ENCODE measurements at places on chromosomes 3 and 15. TPM values are rescaled to one million over a fixed set of nuclear protein-coding genes. Genes with fewer than 3 reads are reported as not detected.

DNA sequence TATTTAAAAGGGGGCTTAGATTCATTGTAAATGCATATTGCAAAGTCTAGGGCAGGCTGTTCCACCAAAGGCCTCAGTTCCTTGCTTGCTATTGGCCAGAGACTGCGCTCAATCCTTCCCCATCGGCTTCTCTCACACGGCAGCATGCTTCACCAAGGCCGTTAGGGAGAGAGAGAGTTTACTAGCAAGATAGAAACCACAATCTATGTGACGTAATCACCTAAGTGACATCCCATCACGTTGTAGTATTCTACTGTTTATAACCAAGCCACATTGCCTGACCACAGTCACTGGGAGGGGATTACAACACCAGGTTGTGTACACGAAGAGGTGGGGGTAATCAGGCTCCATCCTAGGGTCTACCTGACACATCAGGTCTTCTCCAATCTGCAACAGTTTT lies 16.0 kb upstream of the NPAP1 start:
- DNase-seq: no peak

- peak; percentile 93 for DNase-seq
Observed at GRCh38 chr3:11600501-11601282, 43.0 kb downstream of the VGLL4 start.

DNA sequence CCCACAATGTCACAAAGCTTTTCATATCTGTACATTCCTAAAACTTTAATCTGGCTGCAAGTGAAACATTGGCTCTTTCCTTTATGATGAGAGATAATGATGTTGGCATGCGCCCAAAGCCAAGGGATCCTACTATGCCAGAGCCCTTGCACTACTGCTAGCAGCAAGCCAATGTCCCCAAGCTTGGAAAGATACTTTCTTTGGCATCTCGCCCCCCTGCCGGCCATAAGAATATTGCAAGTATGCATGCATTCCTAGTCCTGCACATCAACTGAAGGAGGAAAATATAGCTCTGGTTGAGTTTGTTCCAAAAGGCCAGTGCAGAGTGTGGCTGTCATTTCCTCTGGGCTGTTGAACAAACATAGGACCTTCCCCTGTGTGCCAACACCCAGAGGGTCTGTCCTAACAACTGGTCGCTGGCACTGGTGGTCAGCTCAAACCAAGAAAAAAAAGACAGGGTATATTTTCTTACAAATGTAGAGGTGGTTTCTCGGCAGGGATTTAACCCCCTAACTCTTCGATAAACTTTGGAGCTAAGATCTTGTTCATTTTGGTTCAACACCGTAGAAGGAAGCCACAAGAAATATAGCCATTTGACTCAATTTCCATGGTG lies 120.9 kb upstream of the ZBED2 start:
- peak; percentile 46 for DNase-seq

DNA sequence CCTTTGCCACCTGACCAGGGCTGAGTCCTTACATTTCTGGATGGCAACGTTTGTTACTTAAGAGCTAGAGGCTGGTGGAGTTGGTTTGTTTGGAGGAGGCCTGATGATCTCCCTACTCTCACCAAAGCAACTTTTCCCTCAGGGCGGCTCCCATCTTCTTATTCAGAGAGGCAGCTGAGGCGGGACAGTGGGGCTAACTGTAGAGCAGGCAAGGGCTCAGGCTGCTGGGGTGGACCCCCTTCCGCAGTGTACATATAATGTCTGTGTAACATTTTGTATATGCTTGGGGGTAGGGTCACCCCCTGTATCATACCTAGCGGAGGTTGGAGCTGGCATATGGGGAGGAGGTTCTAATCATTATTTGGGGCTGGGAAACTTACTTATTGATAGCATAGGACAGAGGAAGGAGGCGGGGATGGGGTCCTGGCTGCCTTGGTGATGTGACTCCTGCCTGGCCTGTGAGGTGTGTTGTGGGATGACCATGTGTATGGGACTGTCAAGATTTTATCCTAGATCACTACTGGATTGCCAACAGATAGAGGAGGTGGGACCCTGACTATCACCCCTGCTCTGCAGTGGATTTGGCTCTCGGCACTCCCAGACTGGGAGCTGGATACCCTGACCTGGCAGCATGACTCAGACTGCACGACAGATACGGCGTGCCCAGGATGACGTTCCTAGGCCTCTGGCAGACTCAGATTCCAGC lies 52.5 kb upstream of the UBE2Q2 start:
- no peak for DNase-seq

GRCh38 chr15:94621736-94622135 lies 390.4 kb downstream of the MCTP2 start:
- no peak for DNase-seq

DNA sequence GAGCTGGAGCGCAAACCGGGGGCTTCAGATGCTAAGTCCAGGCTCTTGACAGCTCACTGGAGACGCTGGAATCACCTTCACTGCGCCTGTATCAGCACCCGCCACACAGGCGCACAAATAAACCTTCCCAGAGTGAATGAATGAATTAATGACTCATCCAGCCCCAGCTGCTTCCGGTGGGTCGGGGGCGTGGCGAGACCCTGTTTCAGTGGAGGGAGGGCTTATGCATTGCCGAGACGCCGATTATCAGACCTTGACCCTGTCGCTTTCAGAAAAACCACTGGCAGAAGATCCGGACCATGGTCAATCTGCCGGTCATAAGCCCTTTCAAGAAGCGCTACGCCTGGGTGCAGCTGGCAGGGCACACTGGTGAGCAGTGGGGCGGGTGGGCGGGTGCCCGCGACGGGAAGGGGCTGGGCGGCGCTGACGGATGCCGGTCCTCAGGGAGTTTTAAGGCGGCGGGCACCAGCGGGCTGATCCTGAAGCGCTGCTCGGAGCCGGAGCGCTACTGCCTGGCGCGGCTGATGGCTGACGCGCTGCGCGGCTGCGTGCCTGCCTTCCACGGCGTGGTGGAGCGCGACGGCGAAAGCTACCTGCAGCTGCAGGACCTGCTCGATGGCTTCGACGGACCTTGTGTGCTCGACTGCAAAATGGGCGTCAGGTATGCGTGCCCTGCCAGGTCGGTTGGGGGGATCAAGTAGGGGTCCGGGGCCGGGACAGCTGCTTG lies 7.7 kb downstream of the ITPKA start:
- no peak for DNase-seq

DNA sequence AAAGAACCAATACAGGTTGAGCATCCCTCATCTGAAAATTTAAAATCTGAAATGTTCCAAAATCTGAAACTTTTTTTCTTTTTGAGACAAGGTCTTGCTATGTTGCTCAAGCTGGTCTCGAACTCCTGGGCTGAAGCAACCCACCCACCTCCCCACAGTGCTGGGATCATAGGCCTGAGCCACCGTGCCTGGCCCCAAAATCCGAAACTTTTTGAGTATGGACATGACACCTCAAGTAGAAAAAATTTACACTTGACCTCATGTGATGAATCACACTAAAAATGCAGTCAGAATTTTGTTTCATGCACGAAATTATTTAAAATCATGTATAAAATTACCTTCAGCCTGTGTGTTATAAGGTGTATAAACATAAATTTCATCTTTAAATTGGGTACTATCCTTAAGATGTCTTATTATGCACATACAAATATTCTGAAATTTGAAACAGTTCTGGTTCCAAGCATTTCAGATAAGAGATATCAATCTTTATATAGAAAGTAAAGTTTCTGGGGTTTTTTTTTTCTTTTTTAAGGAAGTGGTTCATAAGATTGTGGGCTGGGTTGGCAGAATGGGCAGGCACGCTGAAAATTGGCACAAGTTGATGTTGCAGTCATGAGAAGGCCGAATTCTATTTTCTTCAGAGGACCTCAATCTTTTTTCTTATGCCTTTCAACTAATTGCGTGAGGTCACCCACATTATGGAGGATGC lies 72.5 kb downstream of the SPRED1 start:
- no peak for DNase-seq

DNA sequence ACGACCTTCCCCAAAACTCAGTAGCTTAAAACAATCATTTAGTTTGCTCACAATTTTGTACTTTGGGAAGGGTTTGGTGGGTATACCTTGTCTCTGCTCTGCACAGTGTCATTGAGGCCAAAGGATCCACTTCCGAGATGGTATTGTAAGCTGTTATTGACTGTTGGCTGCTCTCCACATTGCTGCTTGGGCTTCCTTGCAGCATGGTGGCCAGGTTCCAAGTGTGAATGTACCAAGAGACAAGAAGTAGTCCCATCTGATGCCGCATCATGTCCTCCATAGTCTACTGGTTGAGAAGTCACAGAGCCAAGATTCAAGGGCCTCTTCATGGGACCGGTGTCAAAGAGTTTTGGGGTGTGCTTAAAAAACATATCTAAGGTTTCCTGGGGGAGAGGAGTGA lies 268.5 kb downstream of the PLCL2 start:
- DNase-seq: no peak

GRCh38 chr3:89606151-89606550 lies 498.7 kb downstream of the EPHA3 start:
- DNase-seq: no peak

GRCh38 chr3:160677459-160677881 lies 510 bp downstream of the ARL14 start:
- peak; percentile 3 for DNase-seq

DNA sequence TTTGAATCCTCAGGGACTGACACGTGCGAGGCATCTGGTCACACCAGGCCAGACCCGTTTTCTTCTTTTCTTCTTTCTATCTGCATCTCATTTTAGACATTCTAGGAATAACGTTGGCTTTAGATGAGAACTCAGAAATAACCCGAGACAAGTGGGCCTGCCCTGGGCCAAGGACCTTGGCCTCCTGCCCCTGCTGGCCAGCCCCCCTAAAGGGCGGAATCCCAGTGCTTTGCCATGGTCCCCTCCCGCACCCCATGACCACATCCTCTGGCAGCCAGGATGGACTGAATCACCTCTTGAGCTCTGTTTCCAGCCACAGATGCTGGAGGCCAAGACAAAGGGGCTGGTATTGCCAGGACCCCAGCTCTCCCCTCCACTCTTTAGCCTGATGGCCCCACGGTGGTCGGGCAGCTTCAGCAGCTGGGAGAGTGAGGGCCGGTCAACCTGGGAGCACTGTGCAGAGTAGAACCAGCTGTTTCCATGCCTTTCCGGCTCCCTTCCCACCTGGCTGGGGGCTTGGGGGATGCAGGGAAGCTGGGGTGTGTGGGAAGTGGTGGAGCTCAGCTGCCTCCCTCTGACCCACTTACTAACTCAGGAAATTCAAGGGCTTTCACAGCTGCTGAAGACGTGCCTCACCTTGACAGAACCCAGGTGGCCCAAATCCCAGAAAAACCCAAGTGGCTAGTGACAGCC lies 190.9 kb downstream of the FAM43A start:
- DNase-seq: peak; percentile 63

DNA sequence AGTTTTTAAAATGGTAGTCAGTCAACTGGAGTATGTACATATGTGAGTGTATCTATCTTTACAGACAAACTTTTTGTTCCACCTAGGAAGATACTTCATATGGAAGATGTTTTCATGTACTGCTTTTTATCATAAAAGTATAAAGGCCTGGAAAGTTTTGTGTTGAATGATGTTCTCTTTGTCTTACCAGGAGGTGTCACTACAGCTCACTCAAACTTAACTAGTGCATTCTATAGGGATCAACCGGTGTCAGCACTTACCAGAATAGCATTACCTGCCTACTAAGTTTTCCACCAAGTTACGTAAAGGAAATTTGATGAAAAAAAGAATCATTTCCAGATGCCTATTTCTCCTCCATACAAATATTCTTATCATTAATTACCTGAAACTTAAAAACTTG lies 522.6 kb upstream of the SEMA6D start:
- DNase-seq: peak; percentile 72

DNA sequence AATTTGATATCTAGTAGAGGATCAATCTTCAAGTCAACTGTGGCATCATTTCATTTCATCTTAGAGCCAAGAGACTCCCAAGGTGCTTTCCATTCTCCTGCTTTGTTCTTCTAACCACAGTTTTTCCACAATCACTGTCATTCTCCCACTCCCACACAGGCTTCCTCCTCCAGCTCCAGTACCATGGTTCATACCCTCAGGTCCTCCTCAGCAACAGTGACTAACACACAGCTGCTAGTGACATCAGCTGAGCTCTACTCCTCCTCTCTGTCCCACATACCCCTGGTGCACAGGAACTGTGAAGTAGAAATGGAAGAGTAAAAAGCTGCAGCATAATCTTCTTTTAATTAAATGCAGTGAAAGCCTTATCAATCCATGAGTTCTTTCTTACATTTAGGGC lies 200.2 kb upstream of the DPH6 start:
- no peak for DNase-seq

- no peak for DNase-seq
Observed at GRCh38 chr3:8164145-8164544, 337.5 kb upstream of the LMCD1 start.

GRCh38 chr3:6567241-6567640 lies 293.7 kb upstream of the GRM7 start:
- DNase-seq: peak; percentile 3

- no peak for DNase-seq
Observed at GRCh38 chr15:91710080-91710698, 143.3 kb upstream of the SLCO3A1 start.

GRCh38 chr3:196979545-196979944 lies 10.9 kb upstream of the PIGZ start:
- DNase-seq: no peak

DNA sequence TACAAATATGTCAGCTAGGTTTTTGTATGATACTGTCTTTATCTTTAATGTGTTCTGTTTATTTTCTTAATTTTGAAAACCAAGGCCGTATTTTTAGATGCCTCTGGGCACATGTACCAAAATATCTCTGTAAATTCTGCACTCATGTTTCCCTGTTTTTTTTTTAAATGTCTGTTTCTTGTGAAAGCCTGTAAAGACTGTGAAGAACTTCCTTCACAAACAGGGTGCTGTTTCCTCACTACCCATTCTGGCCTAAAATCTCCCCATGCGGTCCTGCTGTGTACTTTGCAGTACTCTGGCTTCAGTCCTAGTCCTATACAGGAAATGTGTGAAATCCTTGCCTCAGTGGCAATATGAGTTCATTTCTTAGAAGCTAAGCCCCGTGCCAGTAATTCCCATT lies 133.4 kb upstream of the ZBTB20 start:
- DNase-seq: no peak

- no peak for DNase-seq
Observed at GRCh38 chr3:43792904-43793303, 102.2 kb downstream of the ABHD5 start.

GRCh38 chr3:42714171-42714852 lies 11.7 kb upstream of the HHATL start:
- no peak for DNase-seq

DNA sequence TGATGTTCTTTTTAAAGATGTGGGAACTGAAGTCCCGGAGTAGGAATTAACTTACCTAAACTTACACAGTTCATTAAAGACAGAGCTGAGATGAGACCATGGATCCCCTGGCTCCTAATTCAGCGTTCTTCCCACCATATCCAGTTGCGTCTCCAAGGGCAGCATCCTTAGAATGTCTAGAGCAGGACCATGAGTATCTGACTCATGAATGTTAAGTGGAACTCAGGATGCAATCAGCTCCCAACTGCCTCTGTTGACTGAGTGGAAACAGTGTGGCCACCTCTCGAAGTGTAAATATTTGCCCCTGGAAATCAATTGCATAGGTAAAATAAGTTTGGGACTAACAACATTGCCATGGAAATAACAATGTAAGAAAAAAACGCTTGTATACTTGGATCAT lies 2.5 kb downstream of the SNTN start:
- DNase-seq: no peak

- no peak for DNase-seq
Observed at GRCh38 chr15:76967067-76967466, 27.9 kb upstream of the PSTPIP1 start.

GRCh38 chr15:62847900-62848489 lies 194.6 kb upstream of the TPM1 start:
- no peak for DNase-seq

ASTE1 gene
- 6.7 TPM for total RNA-seq

OSBPL10 gene
- 7.6 TPM for total RNA-seq

HTR3E gene
- not detected for total RNA-seq

DNAH1 gene
- 3.2 TPM for total RNA-seq

Data from muscle of leg (tissue), 16 donors.